Activated CD8-positive, alpha-beta memory T cell treated with anti-CD3 and anti-CD28 coated beads, Interleukin-2, amount 50 U/mL, for 48 hours (primary cell): ENCODE measurements at places on chromosomes 12 and 14.
A peak's percentile ranks its signal among the peaks of the same experiment; 100 is the strongest.

GRCh38 chr14:68283378-68284123, 464.0 kb downstream of the RAD51B start:
- DNase-seq, result peak; percentile 67

- peak; percentile 68 for DNase-seq
These were observed 342.7 kb downstream of the CACNA1C start for GRCh38 chr12:2395354-2395977.

DNA sequence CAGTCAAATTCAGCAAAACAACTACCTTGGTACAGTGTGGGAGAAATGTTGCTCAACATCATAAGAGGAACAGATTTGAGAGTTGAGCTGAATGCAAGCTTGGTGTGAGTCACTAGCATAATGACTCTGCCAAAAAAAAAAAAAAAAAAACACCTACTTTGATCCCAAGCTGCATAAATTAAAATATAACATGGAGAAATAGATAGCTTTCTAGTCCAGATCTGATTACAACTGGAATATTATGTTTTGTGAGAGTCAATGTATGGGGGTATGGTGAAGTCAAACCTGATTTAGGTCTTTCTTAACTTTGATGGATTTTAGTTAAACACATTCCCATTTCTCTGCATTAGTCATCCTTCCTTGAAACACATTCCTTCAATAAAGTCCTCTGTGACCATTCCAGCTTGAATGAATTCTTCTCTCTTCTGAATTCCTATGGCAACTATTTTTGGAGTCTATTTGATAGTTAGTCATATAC, 188.1 kb downstream of the SLC5A8 start:
- DNase-seq, result no peak

GRCh38 chr12:130073721-130074120, 88.5 kb upstream of the FZD10 start:
- DNase-seq, result no peak

DNA sequence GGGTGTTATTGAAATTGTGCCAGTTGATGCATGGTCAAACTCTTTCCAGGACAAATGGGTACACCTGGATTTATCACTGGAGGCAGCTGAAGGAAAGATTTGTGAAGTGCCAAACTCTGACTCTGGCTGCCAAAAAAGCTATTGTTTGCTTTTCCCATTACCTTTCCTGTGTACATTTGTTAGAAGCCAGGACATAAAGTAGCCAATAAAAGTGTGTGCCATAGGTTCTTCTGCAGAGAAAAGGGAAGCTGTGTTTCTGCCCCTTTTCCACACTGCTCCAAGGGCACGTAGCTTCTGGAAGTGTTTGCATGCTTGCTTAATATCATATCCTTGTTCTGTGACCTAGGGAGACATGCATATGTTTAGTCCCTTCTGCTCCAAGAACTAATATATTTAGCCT, 1114.4 kb downstream of the SLC16A7 start:
- no peak for DNase-seq

DNA sequence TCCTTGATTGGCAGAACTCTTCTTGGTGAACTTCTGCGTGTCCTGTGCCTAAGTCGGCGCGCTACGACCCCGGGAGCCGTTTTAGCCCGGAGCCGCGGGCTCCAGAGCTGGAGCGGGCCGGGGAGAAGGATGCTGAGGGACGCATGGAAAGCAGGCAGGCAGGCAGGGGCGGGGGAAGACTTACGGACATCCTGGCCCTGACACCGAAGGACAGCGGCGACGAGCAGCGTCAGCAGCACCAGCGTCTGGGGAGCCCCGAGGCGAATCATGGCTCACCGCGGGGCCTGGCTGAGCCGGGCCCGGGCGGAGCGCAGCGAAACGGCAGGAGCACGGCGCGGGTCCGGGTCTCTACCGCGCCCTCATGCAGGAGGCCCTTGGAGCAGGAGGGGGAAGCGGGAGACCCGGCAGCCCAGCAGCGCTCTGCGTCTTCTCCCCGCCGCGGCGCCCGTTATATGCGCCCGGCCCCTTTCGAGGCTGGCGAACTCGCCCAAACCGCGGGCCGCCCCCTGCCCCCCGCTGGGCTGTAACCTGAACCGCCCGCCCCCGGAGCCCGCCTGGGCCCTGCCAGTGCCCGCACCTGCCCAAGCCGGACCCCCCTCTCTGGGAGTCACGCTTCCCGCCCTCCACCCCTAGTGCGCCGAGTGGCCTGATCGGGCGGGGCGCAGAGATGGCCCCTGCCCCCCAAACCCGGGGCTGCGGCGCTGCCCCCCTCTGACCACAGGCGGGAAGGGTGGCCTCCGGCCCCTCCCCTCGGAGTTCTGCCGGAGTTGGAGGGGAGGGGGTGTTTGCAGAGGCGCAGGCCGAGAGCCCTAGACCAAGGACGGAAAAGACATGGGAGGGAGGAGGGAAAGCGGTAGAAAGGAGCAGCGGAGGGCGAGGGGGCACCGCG, at the start of gene COL2A1:
TSS of gene COL2A1 (minus strand) at position 424 of the 889 bp plus-strand sequence. CDS start at position 269, 155 bp downstream.
- peak; percentile 65 for DNase-seq

GRCh38 chr12:28794211-28794610, 354.9 kb upstream of the FAR2 start:
- DNase-seq, result no peak

GRCh38 chr14:22822571-22823098, 7.1 kb upstream of the MRPL52 start:
- peak; percentile 84 for DNase-seq

DNA sequence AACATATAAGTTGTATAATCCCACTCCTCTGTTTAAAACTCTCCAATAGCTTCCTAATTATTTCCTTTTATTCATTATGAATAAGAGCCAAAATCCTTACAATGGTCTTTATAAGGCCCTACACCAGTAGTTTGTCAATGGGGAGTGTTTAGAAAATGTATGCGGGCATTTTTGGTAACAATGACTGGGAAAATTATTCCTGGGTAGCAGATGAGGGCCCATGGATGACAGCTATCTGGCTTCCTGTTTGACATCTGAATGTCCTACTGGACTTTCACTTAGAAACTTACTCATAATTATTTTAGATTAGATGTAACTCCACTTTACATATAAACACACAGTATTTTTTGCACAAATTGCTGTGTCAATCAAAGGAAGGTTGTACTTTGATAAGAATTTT, 101.2 kb downstream of the PAPLN start:
- DNase-seq, result no peak

GRCh38 chr14:96762650-96763049, 34.5 kb upstream of the VRK1 start:
- no peak for DNase-seq

- peak; percentile 83 for DNase-seq
These were observed 10.8 kb downstream of the SUOX start for GRCh38 chr12:56007564-56008559.

DNA sequence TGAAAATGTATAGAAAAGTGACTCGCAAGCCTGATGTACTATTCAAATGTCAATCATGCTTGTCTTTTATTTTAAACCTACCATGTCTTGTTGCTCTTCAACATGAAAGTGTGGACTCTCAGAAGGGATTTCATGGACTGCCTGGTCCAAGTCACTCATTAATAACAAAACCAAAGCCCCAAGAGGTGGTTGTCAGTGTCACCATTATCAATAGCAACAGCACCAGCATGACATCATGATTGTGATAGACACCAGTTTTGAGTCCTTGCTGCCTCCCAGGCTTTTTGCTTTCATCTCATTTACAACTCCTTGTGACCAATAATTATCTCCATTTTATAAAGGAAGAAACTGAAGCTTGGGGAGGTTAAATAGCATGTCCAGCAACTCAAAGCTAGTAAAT, 112.0 kb upstream of the TMPO start:
- no peak for DNase-seq

DNA sequence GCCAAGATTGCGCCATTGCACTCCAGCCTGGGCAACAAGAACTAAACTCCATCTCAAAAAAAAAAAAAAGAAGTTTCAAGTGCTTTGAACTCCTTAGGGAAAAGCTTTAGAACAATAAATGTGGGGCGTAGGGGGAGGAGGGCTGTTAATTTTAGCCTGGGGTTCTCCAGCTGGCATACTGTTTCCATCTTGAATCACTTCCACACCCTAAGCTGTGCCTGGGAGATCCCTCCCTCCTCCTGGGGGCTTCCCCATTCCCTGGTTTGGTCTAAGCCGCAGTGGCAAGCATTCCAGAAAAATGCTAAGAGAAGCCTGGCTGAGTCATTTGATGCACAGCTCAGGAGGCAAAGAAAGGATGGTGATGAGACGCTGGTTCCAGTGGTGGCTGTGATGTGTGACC, 2.3 kb upstream of the ZNF384 start:
- no peak for DNase-seq

- no peak for DNase-seq
These were observed 3.8 kb downstream of the PGF start for GRCh38 chr14:74951443-74952179.

GRCh38 chr12:45732936-45733335, 3.4 kb downstream of the ARID2 start:
- no peak for DNase-seq

- DNase-seq, result no peak
These were observed 108.6 kb downstream of the EGLN3 start for GRCh38 chr14:33842299-33842698.

GRCh38 chr14:39861229-39861600, 429.0 kb upstream of the FBXO33 start:
- no peak for DNase-seq

GRCh38 chr14:101518611-101519473, 42.5 kb upstream of the DIO3 start:
- DNase-seq, result no peak

DNA sequence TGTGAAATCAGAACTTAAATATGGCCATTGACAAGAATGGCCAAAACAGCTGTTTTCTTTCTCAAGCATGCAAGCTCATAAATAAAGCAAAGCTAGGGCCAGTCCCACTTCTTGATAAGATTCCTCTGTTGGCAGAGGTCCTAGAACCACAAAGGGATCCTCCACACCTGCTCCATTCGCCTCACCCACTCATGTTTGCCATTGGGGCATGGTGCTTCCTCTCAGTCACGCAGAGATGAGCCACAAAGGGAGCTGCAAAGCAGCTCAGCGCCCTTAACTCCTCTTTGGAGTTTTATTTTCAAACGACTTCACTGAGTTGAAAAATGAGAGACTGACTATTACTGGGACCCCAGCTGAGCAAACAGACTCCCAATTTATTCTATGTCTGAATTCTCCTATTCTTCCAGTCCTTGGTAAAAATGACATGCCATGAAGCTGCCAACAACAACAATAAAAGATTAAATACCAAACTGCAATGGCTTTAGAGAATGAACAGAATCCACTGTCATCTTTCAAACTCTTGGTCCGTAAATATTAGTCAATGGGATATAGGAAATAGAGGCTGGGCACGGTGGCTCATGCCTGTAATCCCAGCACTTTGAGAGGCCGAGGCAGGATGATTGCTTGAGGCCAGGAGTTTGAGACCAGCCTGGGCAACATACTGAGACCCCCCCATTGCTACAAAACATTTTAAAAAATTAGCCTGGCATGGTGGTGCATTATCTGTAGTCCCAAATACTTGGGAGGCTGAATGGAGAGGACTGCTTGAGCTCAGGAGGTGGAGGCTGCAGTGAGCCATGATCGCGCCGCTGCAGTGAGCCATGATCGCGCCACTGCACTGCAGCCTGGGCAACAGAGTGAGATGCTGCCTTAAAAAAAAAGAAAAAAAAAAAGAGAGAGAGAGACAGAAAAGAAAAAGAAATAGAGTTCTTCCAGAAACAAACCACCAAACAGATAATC, 16.4 kb downstream of the MANSC1 start:
- DNase-seq, result no peak

GRCh38 chr12:76183459-76184186, 99.1 kb upstream of the NAP1L1 start:
- DNase-seq, result peak; percentile 62

DNA sequence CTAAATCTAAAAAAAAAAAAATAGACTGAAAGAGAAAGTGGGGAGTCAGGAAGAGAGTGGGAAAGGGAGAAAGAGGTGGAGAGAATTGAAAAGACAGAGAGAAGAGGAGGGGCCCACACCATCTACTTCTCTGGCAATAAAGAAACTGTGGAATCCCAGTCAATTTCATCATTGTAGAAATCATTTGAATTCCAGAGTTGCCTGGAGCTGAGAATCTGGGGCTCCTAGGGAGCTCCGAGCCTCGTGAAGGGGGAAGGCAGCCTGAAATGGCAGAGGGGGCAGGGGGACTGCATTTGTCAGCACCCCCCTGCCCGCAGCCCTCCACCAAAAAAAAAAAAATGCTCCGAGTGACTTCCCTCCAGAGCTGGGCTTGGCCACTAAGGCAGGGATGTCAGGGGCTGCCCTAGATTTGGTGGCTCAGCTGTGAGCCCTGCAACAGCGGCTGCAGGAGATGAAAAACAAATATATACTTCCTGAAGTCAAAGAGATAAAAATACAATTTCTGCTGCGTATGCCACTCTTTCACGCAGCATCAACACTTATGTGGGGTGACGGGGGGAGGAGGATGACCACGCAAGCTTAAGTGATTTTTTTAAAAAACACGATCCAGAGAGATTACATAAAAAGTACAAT, 80.5 kb downstream of the BCL11B start:
- DNase-seq, result no peak

DNA sequence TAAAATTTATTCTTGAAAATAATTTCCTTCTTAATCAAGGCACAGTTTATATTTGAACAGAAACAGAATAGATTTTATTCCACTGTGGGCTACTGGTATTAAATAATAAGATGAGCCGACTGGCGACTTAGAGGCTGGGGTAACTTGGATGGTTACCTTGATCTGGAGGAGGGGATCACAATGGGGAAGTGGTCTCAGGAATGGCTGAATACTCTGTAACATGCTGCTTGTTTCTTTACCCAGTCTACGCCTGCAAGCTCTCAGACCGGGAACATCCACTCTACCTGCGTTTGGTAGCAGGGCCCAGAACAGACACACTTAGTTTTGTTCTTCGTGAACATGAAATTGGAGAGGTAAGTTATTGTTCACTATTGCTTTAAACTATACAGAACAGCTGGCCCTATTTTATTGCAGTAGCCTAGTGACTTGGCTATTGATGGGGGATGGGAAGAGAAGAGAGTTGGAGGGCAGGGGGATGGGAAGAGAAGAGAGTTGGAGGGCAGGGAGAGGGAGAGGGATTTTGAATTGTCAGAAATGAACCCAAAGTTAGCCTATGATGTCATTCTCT, 67.9 kb downstream of the GNS start:
- no peak for DNase-seq

- DNase-seq, result no peak
These were observed 74.4 kb downstream of the POLR3B start for GRCh38 chr12:106431839-106432411.

DNA sequence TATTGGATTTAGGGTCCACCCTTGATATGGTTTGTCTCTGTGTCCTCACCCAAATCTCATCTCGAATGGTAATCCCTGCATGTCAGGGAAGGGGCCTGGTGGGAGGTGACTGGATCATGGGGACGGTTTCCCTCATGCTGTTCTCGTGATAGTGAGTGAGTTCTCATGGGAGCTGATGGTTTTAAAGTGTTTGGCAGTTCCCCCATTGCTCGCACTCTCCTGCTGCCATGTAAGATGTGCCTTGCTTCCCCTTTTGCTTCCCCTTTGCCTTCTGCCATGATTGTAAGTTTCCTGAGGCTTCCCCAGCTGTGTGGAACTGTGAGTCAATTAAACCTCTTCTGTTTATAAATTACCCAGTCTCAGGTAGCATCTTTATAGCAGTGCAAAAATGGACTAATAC, 118.3 kb downstream of the VRK1 start:
- no peak for DNase-seq

GRCh38 chr12:68579254-68579653, 31.4 kb upstream of the RAP1B start:
- DNase-seq, result no peak

- DNase-seq, result no peak
These were observed 50.4 kb downstream of the ACADS start for GRCh38 chr12:120775862-120776552.

- DNase-seq, result no peak
These were observed 108.7 kb downstream of the GLT1D1 start for GRCh38 chr12:128961957-128962356.

- DNase-seq, result no peak
These were observed 204.3 kb downstream of the KIF26A start for GRCh38 chr14:104342435-104343293.

- DNase-seq, result no peak
These were observed 56.7 kb downstream of the CD163L1 start for GRCh38 chr12:7387289-7387688.
